ENCODE measurements at places on chromosomes 2 and 18. TPM values are rescaled to one million over a fixed set of nuclear protein-coding genes. Genes with fewer than 3 reads are reported as not detected.

The NCKAP5 gene
- polyA plus RNA-seq: 0.22 TPM

The WDR12 gene
- 23.1 TPM for polyA plus RNA-seq

The FAM228A gene
- 0.24 TPM for polyA plus RNA-seq

The KCNG2 gene
- polyA plus RNA-seq: 0.29 TPM

DNA sequence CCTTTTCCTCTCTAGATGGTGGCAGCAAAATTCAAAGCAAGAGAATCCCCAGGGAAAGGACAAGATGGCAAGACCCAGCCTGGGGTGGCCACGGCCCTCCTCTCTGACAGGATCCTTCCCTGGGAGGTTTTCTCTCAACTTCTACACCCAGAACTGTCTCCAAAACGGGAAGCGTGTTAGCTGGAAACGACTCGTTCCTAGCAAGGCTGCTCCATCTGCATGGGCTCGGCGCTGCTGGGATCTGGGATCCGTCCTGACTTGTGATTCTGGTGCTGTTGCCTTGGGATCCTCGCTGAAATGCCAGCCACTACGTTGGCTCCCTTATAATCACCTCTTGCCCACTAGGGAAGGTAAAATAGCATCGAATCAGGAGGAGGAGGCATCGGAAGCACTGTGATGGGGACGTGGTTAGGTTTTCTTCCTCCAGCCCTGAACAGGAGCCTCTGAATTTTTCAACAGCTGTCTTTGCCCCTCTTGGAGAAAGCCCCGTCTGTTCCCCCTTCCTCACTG lies 514.8 kb upstream of the MYT1L start:
- no peak for DNase-seq

DNA sequence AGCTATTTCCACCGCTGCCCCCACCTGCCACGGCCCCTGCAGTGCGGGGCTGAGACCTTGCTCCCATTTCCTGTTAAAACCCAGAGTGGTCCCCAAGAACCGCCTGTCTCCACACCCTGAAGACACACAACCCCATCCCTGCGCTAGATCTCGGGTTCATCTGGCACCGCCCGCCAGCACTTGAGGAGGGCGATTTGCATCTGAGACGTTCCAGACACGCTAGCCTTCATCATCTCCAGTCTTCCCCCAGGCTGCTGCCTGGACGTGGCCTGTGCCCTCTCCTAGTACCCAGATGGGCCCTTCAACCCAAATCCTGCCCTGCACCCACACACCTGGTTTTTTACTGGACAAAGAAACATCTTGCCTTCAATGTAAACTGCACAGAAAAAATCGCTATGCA lies 49.8 kb downstream of the SLC66A2 start:
- no peak for DNase-seq

GRCh38 chr18:7890075-7890474 lies 323.0 kb downstream of the PTPRM start:
- no peak for DNase-seq

DNA sequence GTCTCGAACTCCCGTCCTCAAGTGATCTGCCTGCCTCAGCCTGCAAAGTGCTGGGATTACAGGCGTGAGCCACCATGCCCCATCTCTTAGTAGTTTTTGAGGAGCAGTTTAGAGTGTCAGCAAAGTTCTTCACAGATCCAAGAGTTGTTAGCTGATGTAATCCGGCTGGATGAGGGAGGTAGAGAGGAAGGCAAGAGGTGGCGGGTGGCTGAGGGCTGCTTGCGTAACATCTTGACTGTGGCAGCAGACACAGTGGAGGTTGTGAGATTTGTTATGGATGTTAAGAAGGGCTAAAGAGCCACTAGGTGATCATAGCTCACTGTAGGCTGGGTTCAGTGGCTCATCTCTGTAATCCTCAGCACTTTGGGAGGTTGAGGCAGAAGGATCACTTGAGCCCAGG lies 19.5 kb upstream of the FAM136A start:
- DNase-seq: no peak

DNA sequence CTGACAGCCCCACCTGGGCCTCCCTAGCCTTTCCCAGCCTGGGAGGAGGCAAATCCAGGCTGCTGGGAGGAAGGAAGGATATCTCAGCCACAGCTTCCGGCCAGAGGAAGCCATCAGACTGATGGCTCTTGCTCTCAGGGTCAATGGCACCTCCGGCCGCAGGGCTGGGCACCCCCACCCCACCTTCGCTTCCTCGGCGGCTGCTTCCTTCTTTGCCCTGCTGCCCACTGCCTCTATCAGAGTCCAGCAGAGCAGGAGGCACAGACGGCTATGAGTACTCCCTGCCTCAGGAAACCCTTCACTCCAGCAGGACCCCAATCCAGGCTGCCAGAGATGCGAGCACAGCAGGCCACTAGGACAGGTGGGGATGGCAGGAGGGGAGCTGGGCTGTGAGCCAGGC lies 3.3 kb downstream of the SEMA4C start:
- DNase-seq: no peak

DNA sequence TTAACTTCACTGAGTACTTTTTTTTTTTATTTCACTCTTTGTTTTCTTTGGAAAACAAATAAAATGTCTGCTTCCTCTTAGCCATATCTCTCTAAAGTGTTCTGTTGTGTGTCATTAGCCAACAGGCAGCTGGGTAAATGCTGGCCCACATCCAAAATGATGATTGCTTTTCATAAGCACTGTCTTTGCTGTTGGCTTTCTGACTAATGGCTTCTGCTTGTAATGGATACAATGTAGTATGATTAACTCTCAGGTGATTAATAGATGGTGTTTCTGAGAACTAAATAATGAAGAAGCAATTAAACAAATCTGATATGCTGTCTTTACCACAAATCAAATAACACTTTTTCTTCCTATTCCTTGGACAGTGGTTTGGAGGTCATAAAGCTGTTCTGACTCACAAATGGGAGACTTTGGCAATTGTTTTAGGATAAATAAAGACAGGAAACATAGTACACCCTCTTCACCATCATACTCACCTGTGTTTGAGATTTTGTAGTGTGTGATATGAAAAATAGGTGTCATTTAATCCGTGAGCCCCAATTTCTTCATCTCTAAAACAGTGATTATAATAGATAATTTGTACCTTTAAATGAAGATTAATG lies 888.4 kb downstream of the TSN start:
- DNase-seq: no peak

DNA sequence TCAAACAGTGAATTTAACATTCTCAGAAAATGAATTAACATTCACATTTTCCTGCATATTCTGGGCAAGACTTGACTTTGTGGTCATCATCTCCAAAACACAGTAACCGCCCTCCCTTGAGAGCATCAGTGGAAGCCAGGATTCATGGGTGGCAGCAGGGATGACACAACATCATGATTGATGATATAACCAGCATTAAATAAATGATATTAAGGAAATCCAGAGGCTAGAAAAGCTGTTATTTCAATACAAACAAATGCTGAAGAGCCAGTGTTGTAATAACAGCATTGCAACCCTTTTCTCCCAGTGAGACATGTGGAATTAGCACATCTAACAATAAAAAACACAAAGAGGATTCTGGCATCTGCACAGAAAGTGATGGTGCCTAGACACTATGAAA lies 41.1 kb downstream of the CDC42EP3 start:
- DNase-seq: no peak

- no peak for DNase-seq
Observed at GRCh38 chr2:73827018-73827417, 1.7 kb upstream of the STAMBP start.

DNA sequence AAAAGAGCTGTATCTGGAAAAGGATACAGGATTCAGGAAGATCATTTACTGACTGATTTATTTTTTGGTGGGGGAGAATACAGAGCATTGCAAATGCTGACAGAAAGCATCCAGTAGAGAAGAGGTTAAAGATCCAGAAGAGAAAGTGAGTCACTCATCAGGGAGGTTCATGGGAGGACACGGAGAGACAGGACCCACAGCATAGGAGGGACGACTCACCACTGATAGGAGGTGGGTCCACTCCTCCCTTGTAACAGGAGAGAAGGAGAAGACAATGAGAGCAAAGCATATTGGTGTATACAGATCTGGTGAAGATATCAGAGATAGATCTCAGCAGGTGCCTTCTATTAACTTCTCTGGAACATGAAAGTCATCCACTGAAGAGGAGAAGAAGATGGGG lies 142.4 kb upstream of the AQP4 start:
- no peak for DNase-seq

GRCh38 chr18:49910986-49911385 lies 97.7 kb upstream of the ACAA2 start:
- no peak for DNase-seq

GRCh38 chr2:239830121-239831000 lies 194.8 kb downstream of the NDUFA10 start:
- no peak for DNase-seq

GRCh38 chr2:170307052-170307451 lies 129.1 kb downstream of the MYO3B start:
- DNase-seq: no peak

DNA sequence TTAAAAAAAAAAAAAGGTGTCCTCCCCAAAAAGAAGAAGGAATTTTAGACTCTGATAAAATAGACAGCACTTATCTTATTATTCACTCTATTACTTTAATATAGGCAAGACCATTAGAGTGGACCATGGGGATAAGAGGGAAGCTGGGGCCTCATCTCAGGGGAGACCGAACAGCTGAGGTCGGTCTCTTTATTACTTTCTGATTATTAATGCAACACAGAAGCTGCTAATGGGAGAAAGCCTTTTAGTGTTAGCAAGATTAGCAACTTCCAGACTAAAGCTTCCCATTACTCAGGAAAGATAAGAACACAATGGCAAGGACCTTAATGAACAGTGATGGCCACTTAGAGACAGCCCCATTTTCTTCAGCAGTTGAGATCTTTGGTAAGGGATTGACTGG lies 135.5 kb downstream of the TMEFF2 start:
- no peak for DNase-seq

DNA sequence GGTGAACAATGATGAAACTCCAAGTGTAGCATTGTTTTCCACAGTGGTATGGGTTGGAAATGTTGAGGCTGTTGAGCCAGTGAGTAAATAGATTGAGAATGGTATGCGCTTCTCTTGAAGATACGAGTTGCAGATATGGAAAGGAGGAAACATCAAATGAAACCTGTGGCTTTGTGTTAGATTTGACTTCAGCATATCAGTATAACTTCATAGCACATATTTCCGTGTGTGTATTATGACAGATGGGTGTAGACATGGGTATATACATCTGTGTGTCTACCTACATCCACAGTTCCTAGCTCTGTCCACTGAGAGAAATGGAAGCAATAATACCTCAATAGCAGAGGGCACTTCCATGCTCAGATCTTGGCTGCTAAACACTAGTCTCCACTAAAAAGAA lies 8.0 kb downstream of the SNED1 start:
- DNase-seq: no peak

- DNase-seq: no peak
Observed at GRCh38 chr18:63828120-63828519, 52.9 kb downstream of the SERPINB7 start.

- DNase-seq: no peak
Observed at GRCh38 chr18:26255695-26256622, 29.7 kb downstream of the TAF4B start.

- no peak for DNase-seq
Observed at GRCh38 chr2:69946351-69947324, 14.8 kb downstream of the ASPRV1 start.

GRCh38 chr2:45907592-45907991 lies 256.1 kb downstream of the PRKCE start:
- DNase-seq: no peak
